ENCODE measurements at places on chromosomes 5 and 9. TPM values are rescaled to one million over a fixed set of nuclear protein-coding genes. Genes with fewer than 3 reads are reported as not detected.

DNA sequence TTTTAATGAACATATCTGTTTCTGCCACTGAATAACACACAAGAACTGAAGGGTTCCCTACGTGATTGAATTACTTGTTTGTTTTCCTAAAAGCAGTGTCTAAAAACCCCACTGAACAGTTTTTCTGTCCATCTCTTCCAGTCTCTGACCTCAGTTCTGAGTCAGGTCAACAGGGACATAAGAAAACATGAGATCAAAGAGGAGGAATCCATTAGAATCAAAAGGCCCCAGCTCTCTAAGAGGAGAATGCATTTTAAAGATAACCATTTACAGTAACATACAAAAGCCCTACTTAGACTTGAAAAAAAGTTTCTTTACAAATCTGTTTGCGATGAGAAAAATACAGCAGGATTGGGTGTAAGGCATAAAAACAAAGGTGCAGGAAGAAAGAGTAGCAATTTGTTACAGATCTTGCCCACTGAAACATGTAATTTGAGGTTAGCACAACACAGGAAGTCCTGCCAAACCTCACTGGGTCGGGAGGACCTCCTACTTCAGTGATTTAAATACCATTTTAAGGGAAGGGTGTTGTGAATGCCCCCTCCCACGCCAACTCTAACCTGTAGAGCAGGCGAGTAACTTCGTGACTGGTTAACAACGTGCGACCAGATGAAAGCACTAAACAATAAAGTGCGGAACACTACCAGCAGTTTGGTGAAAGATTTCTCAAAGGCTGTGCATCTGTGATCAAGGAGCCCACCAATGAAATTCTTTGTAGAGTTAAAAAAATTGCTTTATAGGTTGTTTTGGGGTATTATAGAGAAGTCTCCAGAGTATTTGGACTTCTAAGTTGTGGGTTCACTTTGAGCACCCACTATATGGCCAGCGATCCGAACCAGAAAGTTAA, 1.3 kb downstream of the QSOX2 start:
- no peak for DNase-seq

DNA sequence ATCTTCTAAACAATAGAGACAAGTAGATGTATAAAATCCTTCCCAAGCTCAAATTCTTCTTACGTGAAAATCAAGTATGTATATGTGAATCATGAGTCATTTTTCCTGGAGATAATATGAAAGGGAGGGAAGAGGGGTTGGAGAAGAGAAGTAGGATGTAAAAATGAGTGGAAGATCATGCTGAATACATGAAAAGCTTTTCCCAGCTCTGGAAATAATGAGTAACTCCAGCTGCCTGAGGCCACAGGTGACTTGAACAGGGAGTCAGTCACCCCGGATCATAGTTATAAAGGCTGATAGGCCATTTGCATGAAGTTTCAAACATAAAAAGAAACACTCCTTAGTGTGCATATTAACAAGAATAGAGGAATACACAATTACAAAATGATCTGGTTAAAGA, 486.7 kb downstream of the EFNA5 start:
- no peak for DNase-seq

GRCh38 chr9:117414220-117414905, 494 bp downstream of the ASTN2 start:
- no peak for DNase-seq

GRCh38 chr9:122228568-122229484, at the start of gene LHX6:
Gene LHX6 (minus strand): TSS chr9:122228957. CDS start chr9:122228740, 217 bp downstream.
- no peak for DNase-seq

DNA sequence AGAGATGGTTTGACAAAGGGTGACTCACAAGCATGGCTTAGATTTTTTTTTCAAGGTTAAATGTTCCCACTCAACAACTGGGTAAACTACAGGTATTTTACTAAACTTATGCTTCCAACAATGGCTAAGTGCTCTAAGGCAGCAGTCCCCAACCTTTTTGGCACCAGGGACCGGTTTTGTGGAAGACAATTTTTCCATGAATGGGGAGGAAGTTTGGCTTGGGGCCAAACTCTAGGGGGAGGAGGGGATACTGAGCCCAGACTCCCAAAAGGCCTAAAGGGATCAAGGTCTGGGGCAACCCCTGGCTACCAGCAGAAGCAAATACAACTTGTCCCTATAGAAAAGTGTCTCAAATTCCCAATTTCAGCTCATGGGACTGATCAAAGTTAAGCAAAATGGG, 32.0 kb upstream of the HSD17B3 start:
- DNase-seq = no peak

- DNase-seq = no peak
These were observed 57.3 kb upstream of the HSPB3 start for GRCh38 chr5:54398191-54398590.

DNA sequence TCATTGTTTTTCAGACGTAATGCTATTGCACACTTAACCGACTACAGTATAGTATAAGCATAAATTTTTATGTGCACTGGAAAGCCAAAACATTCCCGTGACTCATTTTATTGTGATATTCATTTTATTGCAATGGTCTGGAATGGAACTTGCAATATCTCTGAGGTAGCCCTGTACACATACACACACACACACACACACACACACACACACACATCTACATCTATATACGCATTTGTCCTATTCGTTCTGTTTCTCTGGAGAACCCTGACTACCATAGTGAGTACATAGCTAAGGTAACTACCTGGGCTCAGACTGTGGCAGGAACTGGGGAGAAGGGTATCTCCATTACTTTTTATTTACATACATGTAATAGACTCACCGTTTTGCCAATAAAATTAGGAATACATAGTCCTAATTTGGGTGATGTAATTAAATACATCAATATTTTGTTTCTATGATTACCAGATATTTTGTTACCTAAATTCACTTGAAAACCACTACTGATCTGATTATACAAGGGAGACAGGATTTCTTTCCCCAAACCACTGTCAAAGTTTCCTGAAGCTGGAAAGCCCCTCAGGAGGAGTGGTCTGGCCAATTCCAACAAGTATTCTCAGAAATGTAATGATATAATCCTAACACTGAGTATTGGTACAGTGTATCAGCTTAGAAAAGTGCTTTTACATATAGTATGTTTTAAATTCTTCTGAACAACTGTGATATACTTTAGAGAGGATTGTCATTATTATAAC, 74.0 kb upstream of the PLPP1 start:
- no peak for DNase-seq

GRCh38 chr9:84856181-84856632, 186.7 kb downstream of the NTRK2 start:
- DNase-seq = no peak

- no peak for DNase-seq
These were observed 4.5 kb upstream of the MPDZ start for GRCh38 chr9:13284011-13284410.

DNA sequence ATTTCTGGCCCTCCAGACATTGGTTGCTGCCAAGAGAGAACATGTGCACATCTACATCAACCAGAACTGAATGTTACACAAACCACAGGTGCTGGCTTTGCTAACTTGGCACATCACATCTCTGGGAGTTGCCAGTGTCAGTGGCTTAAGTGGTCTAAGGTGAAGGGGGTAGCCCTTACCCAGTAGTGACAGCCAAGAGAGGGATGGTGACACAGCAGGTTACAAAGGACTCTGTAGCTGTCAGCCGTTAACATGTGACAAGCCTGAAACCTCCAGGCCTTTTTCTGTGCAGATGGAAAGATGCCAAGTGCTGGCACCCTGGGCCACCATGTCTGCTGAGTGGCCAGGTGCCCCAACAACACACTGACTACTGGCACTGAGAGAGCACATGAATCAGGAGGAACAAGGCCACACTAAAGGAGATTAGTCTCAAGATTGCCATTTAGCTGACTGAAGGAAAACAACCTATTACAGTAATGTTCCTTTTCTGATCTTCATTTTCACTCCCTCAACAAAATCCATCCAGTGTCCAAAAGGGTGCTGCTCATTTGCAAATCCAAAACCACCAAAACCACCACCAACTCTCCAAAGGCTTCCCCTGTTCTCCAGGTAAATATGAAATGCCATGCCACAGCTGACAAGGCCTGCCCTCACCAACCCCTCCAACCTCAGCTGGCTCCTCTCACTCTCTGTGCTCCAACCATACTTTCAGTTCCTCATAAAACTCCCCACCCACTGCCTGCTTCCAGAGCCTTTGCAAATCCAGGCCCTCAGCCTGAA, 20.2 kb downstream of the SIL1 start:
- no peak for DNase-seq

GRCh38 chr5:149959406-149960236, 937 bp upstream of the SLC26A2 start:
- DNase-seq = no peak

DNA sequence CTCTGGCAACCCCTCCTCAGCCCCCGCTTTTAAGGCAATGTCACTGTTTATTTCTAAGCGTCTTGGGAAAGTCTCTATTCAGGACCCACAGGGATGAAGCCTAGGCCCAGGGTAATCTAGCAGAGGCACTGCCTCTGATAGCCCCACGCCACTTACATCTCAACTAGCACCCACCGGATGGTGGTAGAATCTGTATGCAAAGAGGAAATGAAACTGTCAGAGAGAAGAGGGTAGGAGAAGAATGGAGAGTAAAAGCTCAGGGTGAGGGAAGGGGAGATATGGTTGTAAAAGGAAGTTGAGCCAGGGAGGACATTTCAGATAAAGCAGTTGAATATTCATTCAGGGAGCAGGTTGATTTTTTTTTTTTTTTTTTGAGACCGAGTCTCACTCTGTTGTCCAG, 3.0 kb downstream of the FRRS1L start:
- DNase-seq = no peak

GRCh38 chr9:21967169-21967568, 27.0 kb downstream of the CDKN2A start:
- no peak for DNase-seq

The PCDH12 gene
- polyA plus RNA-seq = 14.1 TPM

The IRGM gene
- 0.31 TPM for polyA plus RNA-seq

The GKAP1 gene
- 23.3 TPM for polyA plus RNA-seq

The LHX3 gene
- not detected for polyA plus RNA-seq

The SLC46A2 gene
- polyA plus RNA-seq = 0.29 TPM

The CHSY3 gene
- 4.6 TPM for polyA plus RNA-seq

The IL3 gene
- not detected for polyA plus RNA-seq
